ENCODE measurements at places on chromosomes 3 and 15. TPM values are rescaled to one million over a fixed set of nuclear protein-coding genes. Genes with fewer than 3 reads are reported as not detected.

Gene HTR3C
- total RNA-seq, result not detected

Gene CD96
- total RNA-seq, result 0.18 TPM

Gene SAXO2
- 17.6 TPM for total RNA-seq

DNA sequence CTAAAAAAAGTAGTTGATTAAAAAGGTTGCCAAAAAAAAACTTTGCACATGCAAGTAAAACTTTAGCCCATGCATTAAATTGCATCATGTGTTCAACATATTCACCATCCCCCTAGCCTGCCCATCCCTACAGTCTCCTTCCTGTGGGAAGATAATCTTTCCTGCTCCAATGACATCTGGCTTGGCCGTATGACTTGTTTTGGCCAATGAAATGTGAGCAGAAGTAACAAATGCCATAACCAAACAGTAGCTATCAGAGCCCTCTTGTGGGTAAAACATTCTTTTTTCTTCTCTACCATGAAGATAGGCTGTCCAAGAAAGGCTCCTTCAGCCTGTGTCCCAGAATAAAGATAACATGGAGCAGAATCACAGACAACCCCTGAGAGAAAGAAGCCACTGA lies 15.3 kb downstream of the ERC2 start:
- H3K4me3 ChIP-seq, result no peak overlapping the region
- no peaks in the 10 kb centered on the region for H3K36me3 ChIP-seq
- peaks cover 8% of the 10 kb centered on the region for H3K4me1 ChIP-seq

- no peaks in the 10 kb centered on the region for H3K27me3 ChIP-seq
- H3K36me3 ChIP-seq, result no peaks in the 10 kb centered on the region
- DNase-seq, result no peak
- H3K4me3 ChIP-seq, result no peak overlapping the region
- H3K4me1 ChIP-seq, result peaks cover 8% of the 10 kb centered on the region
These were observed 166.9 kb downstream of the ULK4 start for GRCh38 chr3:41794748-41795589.

- peaks cover 92% of the 10 kb centered on the region for H3K36me3 ChIP-seq
- no peaks in the 10 kb centered on the region for H3K27me3 ChIP-seq
- H3K4me3 ChIP-seq, result no peak overlapping the region
- DNase-seq, result no peak
- peaks cover 16% of the 10 kb centered on the region for H3K4me1 ChIP-seq
- H3K27ac ChIP-seq, result no peak overlapping the region
These were observed 141.1 kb downstream of the GHSR start for GRCh38 chr3:172307141-172307560.

DNA sequence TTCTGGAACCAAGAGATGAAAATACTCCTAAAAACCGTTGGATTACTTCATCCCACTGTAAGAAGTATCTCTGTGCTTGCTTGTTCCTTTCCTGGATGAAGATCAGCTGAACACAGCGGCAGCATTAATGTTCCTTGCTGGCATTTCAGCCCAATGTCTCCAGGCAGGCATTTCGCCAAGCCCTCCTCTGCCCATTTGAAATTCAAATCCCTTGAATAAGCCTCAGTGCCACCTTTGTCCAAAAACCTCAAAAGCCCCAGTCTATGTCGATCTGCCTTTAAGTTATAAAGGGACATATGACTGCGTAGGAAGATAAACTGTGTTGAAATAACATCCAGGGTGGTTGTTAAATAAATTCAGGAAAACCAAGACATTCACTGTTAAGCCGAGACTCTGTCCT lies 156.8 kb upstream of the PDZRN3 start:
- no peaks in the 10 kb centered on the region for H3K27me3 ChIP-seq
- no peak overlapping the region for H3K27ac ChIP-seq
- DNase-seq, result no peak
- no peaks in the 10 kb centered on the region for H3K36me3 ChIP-seq
- no peak overlapping the region for H3K4me3 ChIP-seq
- H3K4me1 ChIP-seq, result peaks cover 6% of the 10 kb centered on the region

Measured in endodermal cell (in vitro differentiated cells).